Activated CD4-positive, alpha-beta T cell treated with anti-CD3 and anti-CD28 coated beads for 36 hours (primary cell): ENCODE measurements at places on chromosomes 6 and 20. TPM values are rescaled to one million over a fixed set of nuclear protein-coding genes. Genes with fewer than 3 reads are reported as not detected.

GRCh38 chr6:148873868-148874267, 127.0 kb downstream of the UST start:
- no peak for DNase-seq

DNA sequence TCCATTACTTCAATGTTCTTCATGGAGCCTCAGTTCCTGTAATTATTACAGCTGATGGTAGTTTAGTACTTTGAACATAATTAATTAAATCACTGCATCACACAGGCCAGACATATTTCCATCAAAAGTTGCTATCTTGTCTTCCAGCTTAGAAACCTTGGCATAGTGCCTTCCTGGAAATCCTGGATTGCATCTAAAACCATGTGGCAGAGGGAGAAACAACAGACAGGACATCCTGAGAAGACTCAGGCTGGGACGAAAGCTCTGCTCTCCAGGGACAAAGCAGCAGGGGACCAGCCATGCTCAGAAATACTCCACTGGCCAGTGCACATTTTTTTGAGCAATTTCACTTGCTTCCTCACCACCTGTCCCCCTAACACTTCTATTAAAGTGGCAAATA, 55.3 kb downstream of the TBX18 start:
- no peak for DNase-seq

GRCh38 chr6:24761851-24762250, 12.9 kb upstream of the GMNN start:
- no peak for DNase-seq

DNA sequence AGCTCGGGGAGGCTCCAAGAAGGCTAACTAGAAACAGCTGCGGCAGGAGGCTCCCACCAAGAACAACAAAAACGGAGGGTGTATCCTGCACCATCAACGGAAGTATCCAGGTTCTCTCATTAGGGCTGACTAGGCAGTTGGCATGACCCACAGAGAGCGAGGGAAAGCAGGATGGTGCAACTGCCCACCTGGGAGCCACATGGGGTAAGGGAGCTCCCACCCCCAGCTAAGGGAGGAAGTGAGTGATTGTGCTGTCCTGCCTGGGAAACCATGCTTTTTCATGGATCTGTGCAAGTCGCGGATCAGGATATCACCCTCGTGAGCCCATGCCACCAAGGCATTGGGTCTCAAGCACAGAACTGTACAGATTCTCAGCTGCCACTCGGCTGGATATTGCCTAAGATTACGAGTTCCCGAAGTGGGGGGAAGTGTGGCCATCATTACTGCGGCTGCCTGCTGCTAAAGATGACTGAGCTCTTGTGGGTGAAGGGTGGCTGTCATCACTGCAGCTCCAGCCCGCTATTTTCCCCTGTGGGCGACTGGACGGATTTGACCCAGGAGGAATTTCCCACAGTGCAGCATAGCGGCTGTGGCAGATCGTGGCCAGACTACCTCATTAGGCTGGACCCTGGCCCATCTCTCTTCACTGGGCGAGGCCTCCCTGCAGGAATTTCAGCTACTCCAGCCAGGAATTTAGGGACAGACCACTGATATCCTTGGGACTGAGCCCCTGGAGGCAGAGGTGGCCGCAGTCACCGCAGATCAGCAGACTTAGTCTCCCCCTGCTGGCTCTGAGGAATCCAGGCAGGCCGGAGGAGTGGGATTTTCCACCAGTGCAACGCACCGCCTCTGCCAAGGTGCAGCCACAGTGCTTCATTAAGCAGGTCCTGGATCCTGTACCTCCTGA, 515.7 kb downstream of the FRK start:
- no peak for DNase-seq

GRCh38 chr6:44002593-44003344, 124.5 kb downstream of the MRPL14 start:
- peak; percentile 87 for DNase-seq

DNA sequence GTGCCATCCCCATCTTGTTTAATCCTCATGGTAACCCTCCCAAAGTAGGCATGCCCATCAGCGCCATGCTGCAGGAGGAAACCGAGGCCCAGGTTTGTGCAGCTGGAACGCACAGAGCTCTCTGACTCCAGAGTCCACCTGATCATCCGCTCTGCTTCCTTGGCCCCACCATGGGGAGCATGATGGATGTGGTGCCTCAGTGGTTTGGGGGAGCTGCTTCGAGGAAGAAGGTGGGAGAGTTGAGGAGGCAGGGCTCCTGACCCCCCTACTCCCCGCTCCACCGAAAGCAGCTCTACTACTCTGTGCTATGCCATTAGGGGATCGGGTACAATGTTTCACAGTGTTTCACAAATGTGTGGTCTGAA, 52.2 kb downstream of the TGM2 start:
- no peak for DNase-seq

GRCh38 chr6:70079241-70079640, 212.9 kb downstream of the COL19A1 start:
- no peak for DNase-seq

GRCh38 chr6:4322846-4323309, 187.5 kb upstream of the ECI2 start:
- DNase-seq: no peak

DNA sequence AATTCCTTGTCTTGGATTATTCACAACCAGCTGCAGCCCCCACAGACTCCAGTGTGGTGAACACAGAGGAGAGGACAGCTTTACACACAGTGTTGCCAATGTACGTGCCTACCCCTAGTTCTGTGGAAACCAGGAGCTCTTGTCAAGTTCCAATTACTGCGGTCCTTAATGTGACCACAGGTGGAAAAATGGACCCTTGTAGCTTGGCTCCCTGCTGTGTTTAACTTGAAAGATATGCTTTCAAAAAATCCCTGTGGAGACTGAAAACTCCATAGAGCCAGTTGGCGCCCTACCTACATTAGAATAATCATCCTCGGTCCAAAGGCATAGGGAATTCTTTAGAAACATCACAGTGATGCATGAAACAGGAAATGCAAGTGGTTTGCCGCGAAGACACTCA, 118.3 kb upstream of the SLC22A23 start:
- DNase-seq: no peak

DNA sequence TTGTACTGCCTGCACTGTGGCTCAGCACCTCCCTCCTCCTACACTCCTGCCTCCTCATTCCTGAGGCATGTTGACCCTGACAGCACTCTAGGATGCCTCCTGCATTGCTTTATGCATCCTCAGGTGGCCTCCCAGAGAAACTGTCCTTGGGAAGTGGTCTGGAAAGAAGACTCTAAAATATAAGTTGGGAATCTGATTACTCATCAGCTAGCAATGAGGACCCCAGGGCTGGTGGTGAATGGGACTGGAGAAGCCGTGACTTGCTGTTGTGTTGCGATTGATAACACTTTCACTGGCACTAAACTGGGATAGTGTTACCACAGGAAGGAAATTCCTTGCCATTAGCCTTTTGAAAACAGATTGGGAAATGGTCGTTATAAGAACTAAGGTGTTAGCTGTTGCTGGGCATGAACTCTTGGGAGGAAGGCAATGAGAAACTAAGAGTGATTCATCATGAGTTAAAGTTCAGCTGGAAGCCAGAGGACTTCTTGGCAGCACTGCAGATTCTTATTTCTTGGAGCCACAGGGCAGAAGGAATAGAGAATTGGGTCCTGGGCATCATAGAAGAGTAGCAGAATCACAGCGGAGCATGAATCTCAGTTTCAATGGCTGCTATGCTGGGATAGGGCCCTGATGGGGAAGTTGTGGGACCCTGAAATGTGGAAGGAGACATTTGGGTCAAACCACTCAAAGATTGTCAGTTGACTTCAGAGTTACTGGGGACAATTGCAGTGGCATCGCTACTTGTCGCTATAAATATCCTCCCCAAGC, 10.1 kb upstream of the SIRPD start:
- DNase-seq: no peak

GRCh38 chr20:61531553-61532345, 279.7 kb downstream of the CDH4 start:
- DNase-seq: no peak

- DNase-seq: no peak
These were observed 73.0 kb upstream of the SYNJ2 start for GRCh38 chr6:157908369-157909281.

DNA sequence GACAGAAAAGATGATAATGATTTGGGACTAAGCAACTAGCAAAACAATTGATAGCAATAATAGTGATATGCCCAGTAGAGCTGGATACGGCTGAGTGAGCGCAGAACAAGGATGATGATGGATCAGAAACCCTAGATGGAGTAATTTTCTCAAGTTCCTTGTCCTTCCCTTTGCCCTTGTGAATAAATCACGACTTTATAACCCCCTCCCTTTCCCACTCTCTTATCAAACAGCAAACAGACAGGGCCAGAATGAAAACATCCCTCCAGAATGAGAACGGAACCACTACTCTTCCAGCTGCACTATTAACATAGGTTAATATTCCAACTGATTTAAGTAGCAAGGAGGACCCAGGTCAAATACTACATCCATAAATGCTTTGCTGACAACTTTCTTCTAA, 1.3 kb upstream of the MTFR2 start:
- DNase-seq: no peak

DNA sequence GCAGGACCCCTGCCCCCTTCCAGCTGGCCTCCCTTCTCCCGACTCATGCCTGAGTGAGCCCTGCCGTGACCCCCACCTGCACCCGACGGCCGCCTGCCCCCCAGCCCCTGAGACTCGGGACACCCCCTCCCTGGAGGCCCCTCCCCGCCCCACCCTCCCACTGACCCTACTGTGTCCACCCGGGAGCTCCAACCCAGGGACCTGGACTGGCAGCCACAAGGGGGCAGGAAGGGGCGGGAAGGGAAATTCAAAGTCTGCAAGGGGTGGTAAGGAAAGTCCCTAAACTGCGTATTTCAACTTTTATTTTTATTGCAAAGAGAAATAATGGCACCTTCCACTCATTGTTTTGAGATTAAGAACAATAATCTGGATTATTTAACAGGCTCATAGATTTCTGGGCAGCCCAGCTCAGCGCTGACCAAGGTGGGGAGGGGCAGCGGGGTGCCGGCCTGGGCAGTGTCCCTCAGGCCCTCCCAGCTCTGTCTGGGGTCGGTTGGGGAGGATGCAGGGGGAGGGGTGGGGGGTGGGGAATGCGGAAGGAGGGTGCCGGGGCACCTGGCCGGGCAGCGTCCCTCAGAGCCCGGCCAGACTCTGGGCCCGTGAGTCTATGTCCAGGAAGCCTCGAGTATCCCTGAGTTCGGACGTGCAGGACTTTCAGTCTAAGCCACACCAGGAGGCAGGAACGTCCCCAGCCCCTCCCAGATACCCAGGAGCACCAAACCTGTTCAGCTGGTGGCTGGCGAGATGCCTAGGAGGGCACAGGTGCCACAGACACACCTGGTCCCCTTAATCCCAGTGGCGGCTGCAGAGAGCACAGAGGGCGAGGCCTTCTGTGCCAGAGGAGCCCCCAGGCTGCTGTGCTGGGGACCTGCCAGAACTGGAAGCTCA, 1.3 kb upstream of the PTK6 start:
- no peak for DNase-seq

DNA sequence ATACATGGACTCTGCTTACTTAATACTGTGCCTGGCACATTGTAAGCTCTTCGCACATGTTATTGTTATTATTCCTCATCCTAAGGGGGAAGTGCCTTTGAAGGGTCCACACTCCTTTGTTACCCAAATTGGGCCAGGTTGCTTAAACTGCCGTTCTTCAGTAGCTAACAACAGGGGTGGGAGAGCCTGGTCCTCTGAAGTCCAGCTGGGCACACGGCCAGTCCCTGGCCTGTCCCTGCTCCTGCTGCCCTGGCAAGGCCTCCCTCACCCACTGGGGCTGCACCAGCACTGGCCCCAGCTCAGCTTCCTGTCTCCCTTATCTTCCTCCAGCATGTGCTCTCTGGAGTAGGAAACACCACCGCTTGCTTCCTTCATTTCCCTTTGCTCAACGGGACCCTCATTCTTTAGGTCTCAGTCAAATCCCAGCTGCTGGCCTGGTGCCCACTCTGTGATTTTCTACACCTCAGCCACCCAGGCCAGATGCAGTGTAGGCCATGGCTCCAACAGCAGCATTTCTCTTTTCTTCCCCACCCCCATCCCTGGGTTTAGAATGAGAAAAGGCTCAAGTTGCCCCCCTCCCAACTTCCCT, 5.5 kb upstream of the PROCR start:
- no peak for DNase-seq

DNA sequence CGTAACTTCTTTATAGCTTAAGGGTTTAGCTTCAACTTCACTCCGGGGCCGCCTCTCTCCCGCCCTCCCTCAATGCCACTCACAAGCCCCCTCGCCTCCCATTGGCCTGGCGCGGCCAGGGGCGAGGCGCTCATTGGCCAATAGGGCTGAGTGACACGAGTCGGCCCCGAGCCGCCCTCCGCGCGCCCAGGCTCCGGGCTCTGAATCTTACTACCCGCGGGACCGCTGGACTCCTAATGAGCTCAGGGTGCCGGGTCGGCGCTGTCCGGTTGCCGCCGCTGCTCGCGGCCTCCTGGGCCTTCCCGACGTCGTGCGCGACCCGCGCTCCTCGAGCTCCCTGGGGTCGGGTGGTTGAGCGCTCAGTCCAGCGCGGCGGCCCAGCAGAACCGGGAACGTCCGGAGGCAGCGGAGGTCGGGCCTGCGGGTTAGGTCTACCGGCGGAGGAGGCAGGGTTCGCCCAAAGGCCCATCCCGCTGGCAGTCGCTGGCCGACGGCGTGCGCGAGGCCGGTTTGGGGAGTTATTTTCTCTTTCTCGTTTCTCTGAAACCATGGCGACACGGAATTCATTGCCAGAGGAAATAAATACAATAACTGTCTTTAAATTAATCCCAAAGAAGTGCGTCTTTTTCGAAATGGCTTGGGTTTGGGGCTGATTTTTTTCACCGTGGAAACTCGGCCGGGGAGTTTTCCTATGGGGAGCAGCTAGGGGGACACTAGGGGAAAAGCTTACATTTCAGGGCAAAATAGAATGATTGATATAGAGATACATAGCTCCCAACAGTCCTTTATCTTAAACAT, at the start of gene SIM1:
SIM1 (minus strand) TSS at position 19 of the 798 bp plus-strand sequence. CDS start 1,453 bp downstream, outside the sequence.
- peak; percentile 43 for DNase-seq

DNA sequence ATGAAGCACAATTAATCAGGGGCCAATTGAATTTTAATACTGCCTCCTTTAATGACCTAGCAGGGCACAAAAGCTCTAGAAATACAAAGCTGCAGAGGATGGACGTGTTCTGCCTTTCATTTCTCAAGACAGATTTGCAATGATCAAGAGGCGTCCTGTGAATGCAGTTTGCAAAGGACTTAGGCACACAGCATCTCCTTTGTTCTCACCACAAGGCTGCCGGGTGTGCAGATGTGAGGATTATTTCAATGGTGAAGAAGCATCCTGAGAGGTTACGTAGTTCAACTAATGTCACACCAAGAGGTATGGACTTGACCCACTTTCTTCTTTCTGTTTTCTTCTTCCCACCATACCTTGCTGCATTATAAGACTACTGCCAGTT, 42.9 kb upstream of the SPTLC3 start:
- no peak for DNase-seq

GHRH gene
- total RNA-seq: not detected

SLC13A3 gene
- total RNA-seq: 0.07 TPM

SMIM8 gene
- total RNA-seq: 10.1 TPM

DPPA5 gene
- total RNA-seq: not detected

STX7 gene
- total RNA-seq: 20.3 TPM

PROCR gene
- total RNA-seq: 0.87 TPM
